ENCODE measurements at places on chromosomes 13 and 19. TPM values are rescaled to one million over a fixed set of nuclear protein-coding genes. Genes with fewer than 3 reads are reported as not detected.

GRCh38 chr13:46071590-46072249, 19.2 kb upstream of the ZC3H13 start:
- no peak for DNase-seq

DNA sequence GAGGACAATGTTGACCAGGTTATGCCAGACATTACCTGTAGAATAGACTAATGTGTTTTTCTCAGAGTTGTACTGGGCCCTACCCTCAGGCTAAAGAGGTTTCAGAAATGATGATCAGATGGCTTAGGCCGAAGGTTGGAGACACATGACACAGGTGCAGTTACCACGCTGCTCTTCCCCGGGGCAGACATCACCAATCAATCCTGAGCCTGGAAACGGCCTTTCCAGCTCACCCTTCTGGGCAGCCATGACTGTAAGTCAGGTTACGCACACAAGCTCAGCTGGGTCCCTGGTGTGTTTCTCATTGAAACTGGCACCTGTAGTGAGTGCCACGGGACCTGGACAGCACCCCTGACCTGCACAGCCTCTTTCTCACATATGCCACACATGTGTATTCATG, 299.3 kb downstream of the UQCRFS1 start:
- DNase-seq, result no peak

DNA sequence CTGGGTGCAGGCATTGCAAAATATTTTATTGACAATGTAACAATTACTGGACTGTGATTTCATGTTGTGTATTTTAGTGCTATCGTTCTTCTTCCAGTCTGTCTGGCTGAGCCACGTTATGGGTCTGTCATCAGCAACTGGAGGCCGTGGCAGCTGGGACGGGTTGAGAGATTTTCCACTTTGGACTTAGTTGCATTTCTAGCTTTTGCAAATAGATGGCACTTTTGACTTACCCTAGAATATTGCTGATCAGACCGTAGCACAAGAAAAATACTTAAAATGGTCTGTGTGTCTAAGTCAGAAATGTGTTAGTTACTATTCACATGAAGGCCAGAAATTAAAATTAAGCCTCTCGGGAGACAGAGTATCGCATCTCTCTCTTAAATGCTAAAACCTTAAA, 211.1 kb downstream of the TEX29 start:
- no peak for DNase-seq

DNA sequence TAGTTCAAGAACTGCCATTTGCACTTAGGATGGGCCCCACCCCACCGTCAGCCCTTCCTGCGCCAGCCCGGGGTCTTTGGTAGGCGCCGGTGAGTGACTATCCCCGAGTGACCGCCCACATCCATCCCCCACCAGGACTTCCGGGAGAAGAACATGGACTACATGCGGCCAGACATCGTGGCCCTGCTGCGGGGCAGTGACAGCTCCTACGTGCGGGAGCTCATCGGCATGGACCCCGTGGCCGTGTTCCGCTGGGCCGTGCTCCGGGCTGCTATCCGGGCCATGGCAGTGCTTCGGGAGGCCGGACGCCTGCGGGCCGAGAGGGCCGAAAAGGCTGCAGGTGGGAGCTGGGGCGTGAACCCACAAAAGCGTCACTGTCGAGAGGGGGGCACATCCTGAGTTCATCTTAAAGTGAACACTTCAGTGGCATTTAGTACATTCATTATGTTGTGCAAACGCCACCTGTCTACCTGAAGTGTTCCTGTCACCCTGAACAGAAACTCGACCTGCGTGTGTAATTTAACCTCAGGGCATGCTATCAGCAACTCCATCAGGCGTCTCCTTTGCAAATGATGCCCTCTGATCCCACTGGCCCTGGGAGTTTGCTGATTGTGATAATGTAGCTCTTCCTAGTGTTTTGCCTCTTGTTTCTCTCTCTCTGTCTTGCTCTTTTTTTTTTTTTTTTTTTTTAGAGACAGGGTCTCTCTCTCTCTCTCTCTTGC, 42.4 kb upstream of the USE1 start:
- DNase-seq, result no peak

DNA sequence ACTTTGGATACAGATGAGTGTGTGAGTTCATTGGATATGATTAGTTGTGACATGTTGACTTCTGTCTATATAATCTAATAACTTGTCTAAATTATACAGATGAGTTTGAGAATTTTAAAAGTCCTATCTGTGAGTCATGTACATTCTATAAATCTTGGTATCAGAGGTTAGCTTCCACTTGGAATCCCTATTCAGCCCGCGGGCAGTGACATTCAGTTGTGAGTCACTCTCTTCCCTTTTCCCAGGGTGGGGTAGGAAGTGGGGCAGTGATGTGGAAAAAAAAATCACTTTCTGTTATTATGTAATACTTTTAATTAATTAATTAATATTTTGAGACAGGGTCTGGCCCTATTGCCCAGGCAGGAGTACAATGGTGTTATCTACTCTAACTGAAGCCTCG, 33.0 kb upstream of the ZNF808 start:
- DNase-seq, result no peak

DNA sequence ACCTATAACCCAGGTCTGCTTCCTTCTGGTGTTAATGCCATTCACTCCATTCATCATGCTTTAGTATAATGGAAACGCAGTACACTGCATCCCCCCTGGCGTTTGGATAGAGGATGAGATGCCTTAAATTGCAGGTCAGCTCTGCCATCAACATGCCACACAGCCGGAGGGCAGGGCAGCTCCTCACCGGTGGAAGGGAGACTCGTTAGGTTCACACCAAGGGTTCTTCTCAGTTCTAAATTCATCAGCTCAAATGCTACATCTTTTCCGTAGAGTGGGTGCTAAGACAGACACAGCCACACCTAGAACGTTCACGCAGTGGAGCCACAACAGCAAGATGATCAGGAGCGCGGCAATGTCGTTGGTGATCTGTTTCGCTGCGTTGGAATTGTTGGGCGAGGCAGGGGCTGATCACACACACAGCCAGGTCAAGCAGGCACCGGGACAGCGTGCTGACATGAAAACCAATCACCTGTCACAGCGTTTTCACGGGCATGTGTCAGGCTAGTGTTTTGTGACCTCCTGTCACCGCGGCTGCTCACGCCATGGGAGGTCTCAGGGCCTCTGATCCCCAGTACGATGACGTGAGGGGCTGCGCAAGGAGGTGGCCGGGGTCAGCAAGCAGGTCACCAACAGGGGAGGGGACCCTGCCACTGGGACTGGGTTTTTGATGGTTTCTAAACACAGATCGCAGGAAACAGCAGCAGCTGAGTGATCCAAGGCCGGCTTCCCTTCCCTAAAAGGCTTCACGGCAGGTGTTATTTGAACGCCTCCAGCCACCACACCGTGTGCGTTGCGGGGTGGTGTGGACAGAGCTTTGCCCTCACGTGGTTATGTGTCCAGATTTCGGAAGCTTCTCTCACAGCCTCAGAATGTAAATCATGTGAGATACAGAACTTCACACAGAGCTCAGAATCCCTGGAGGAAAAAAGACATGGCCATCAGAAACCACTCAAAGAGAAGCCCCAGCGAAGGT, 94.3 kb upstream of the IRS2 start:
- no peak for DNase-seq

DNA sequence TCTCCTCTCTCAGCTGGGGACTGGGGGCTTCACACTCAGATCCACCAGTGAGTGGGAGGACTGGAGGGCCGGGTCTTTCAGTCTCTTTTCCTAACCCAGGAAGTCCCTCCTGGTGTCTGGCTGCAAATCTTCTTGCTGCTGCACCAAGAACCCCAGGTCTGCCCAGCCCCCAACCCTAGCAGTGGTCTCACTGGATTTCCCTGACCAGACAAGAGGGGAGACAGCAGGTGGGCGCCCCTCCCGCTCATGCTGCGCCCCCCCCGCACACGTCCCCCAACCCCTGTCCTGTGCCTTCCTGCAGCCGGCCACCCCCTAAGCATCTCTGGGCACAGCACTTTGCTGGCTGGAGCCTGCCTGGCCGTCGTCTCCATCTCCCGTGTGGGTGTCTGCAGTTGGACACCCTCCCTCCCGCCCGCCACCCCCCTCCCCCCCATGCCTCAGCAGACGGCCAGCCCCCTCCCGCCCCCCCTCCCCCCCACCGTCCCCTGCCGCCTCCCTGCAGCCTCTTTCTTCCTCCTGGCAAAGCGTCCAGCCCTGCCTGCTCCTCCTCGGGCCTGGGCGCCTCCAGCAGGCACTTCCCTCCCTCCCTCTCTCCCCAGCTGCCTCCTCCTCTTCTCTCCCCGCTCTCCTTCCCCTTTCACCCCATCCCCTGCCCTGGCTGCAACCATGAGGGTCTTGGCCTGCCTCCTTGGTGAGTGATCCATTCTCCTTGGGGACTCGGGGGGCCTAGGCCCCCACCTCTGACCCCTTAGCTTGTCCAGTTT, at the start of gene SSC5D:
TSS of gene SSC5D (plus strand) at position 513 of the 764 bp plus-strand sequence. CDS start at position 667, 154 bp downstream.
- DNase-seq, result peak; percentile 63

DNA sequence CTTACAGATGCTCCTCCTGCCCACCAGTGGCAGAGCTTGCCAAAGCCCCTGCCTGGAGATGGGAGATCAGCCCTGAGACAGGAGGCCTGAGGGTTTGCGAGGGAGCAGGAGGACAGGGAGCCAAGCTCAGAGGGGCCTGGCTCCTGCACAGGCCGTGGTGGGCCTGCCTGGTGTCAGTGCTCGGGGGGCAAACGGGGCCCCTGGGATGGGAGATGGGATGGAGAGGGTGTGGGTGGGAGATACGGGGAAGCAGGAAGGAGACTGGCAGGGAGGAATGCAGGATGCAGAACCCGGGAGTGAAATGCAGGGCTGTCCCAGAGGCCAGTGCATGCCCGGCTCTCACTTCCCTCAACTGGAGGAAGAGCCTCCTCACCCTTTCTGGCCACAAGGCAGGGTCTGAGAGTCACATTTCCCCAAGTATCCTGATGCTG, 19.9 kb downstream of the ELAVL1 start:
- DNase-seq, result no peak

DNA sequence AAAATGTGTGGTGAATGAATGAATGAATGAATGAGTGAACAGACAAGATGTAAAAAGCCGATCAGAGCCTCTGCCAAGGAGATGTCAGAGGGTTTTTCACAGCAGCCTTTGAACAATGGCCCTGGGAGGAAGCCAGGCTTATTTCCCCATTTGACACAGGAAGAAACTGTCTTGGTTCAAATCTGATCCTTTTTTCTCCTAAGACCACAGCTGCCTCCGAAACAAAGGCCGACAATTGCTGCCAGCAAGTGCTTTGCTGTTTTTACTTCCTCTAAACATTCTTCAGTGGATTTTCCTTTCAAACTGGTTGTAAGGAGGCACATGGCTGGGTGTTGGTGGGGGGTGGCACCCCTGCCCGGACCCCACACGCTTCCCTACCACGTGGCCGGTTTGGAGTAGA, 44.2 kb upstream of the HOMER3 start:
- no peak for DNase-seq

DNA sequence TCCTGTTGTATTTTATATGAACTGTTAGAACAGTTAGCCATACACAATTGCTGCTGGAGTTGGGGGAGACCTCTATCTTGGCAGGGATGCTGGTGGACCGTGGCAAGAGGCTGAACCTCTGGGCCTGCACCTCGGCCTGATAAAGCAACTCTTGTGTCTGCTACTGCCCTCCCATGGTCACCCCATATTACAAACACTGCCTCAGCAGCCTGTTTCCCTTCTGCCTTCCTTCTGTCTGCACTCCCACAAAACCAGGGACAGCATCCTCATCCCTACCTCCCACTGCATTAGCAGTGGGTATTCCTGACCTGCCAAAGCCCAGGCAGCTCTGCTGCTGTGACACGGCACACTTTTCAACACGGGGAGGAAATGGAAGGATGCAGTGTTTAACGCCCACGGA, 456.4 kb downstream of the FGF14 start:
- no peak for DNase-seq

GRCh38 chr13:27442797-27443196, 7.6 kb downstream of the MTIF3 start:
- no peak for DNase-seq

- DNase-seq, result no peak
These were observed 38.8 kb upstream of the TPP2 start for GRCh38 chr13:102558029-102558428.

- no peak for DNase-seq
These were observed 30.2 kb downstream of the TMTC4 start for GRCh38 chr13:100644371-100644770.

DNA sequence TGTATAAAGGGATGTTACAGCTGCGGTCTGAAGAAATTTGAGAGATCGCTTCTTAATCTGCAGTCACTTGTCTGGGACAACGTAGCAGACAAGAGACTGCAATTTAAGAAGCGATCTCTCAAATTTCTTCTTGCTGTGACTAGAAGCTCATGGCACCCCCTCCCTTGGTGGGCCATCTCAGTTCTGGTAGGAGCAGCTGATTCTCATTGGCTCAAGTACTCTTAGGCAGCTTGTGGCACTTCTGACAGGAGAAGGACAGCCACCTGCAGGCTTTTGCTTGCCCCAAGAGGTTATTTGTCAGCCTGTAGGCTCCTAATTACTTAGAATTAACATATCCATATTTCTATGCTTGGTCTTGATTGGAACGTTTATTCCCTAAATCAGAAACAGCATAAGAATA, 503.0 kb downstream of the DCT start:
- no peak for DNase-seq

DNA sequence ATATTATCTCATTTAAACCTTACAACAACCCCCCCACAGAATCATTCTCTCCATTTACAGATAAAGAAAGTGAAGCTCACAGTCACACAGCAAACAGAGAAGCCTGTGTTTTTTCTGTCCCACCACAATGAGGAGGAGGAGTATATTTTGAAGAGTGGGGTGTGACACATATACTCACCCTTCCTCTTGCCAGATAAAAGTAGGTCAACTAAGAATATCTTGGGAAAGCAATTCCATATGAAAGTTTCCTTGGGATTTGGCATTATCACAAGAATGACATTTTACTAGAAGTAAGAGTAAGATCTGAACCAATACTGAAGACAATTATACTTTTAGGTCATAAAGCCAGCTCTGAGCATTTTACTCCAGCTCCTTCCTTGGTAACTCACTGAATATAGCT, 287.5 kb upstream of the HTR2A start:
- no peak for DNase-seq

- peak; percentile 62 for DNase-seq
These were observed 2.4 kb downstream of the MEDAG start for GRCh38 chr13:30908416-30908980.

- no peak for DNase-seq
These were observed 21.3 kb downstream of the VRK3 start for GRCh38 chr19:50003810-50004419.

DNA sequence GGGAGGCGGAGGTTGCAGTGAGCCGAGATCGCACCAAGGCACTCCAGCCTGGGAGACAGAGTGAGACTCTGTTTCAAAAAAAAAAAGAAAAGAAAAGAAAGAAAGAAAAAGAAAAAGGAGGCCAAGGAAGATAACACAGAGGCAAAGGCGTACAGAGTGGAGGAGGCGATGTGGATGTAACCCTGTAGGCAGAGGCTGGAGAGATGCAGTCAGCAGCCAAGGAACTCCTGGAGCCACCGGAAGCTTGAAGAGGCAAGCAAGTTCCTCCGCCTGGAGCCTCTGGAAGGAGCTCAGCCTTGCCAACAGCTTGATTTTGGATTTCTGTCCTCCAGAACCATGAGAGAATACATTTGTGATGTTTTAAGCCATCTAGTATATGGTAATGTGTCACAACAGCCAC, 6.7 kb upstream of the CCDC8 start:
- no peak for DNase-seq

GRCh38 chr19:53007200-53007599, 6.5 kb upstream of the ERVV-1 start:
- DNase-seq, result no peak

GRCh38 chr13:92963029-92963428, 263.6 kb upstream of the GPC6 start:
- DNase-seq, result no peak

DPF1 gene
- 0.40 TPM for total RNA-seq

ZNF221 gene
- total RNA-seq, result 4.3 TPM

ZNF530 gene
- total RNA-seq, result 3.9 TPM

TYROBP gene
- 28.5 TPM for total RNA-seq

RDH8 gene
- total RNA-seq, result not detected

VSTM2B gene
- total RNA-seq, result not detected

PRR22 gene
- 0.84 TPM for total RNA-seq

HPN gene
- 9.8 TPM for total RNA-seq

PRR12 gene
- total RNA-seq, result 15.6 TPM
